Stimulated activated CD8-positive, alpha-beta memory T cell treated with anti-CD3 and anti-CD28 coated beads, Interleukin-2, amount 100 ng/mL, for 48 hours (primary cell): ENCODE measurements at places on chromosomes 7 and 10.
A peak's percentile ranks its signal among the peaks of the same experiment; 100 is the strongest.

- no peak for DNase-seq
These were observed 171.5 kb downstream of the CCSER2 start for GRCh38 chr10:84499846-84500245.

GRCh38 chr7:15751191-15751701 is 64.8 kb upstream of the MEOX2 start:
- DNase-seq: no peak

DNA sequence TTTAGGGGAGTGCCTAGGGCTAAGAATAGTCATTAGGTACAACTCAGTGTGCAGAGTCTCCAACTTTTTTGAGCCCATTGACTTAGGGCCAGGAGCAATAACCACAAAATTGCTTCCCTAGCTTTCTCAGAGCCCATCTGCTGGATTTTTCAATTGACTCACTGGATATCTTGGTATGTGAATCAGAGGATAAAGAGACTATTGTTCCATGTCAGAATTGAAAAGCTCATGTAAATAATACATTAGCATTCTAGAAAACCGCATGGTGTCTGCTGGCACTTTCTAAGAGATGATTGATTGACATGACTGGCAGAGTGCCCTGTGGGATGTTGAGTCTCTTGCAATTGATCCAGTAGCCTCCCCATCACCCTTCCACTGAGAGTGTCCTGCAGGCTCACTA is 246.2 kb downstream of the CCDC7 start:
- no peak for DNase-seq

DNA sequence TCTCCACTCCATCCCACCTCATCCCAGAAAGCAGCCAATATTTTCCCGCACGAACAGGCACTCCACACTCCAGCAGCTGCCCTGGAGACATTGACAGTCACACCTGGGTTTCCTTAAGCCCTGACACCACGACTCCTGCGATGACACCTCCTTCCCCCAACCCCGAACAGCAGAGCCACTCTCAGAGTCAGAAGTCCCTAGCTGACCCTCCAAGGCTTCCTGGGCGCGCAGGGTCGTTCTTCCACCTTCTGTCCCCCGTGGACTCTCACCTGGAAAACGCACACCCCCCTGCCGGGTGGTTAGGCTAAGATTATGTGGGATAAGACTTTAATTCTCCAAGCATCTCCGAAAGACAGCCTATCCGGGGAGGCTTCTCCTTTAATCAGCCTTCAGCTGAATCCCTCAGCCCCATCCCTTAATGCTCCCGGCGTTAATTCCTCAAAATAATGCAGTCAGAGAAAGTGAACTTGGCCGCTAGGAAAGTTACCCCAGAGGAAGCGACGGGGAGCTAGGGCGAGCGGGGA is 1.1 kb downstream of the DENND11 start:
- peak; percentile 2 for DNase-seq

DNA sequence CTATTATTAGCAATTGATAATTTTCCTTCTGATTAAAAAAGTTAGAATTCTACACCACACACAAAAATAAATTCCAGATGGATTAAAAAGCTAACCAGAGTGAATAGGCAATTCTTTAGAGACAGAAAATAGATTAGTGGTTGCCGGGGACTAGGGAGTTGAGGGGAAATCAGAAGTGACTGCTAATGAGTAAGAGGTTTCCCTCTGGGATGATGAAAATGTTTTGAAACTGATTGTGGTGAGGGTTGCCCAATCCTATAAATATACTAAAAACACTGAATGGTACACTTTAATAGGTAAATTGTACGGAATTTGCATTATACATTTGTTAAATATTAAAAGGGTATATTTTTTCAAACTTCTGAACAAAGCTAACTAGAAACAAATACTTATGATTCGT is 214.9 kb downstream of the GPAM start:
- DNase-seq: no peak

DNA sequence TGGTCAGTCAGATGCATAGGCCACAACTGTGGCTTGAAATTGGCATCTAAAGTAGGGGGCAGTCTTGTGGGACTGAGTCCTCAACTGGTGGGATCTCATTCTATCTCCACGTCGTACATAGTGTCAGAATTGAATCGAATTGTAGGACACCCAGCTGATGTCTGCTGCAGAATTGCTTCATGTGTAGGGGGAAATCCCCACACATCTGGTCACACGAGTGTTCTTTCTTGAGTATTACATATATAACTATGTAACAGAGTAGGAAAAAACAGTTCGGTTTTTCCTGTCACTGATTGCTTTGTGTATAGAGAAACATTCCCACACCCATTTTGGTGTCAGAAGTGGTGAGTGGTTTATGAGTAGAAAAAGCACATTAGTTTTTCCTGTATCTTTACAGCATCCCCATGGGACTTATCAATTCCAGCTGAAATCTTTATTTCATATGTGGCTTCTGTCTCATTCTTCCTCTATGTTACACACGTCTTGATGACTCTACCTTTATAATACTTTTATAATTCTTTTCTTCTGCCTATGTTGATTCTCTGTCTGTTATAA is 79.4 kb upstream of the PCGF5 start:
- DNase-seq: no peak

DNA sequence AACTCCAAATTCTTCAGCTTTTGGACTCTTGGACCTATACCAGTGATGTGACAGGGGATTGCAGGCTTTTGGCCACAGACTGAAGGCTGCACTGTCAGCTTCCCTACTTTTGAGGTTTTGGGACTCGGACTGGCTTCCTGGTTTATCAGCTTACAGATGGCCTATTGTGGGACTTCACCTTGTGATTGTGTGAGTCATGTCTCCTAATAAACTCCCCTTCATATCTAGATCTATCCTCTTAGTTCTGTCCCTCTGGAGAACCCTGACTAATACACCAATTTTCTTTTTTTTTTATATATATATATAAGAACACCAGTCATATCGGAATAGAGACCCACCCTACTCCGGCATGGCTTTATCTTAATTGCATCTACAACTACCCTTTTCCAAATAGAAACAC is 166.8 kb downstream of the ETV1 start:
- DNase-seq: no peak

GRCh38 chr7:39085590-39086049 is 107.9 kb downstream of the POU6F2 start:
- no peak for DNase-seq

- no peak for DNase-seq
These were observed 47.3 kb downstream of the NCAPG2 start for GRCh38 chr7:158657189-158657746.

- DNase-seq: no peak
These were observed 8.9 kb downstream of the CDK14 start for GRCh38 chr7:90605055-90605454.

GRCh38 chr10:72875250-72876055 is 18.1 kb upstream of the OIT3 start:
- no peak for DNase-seq

DNA sequence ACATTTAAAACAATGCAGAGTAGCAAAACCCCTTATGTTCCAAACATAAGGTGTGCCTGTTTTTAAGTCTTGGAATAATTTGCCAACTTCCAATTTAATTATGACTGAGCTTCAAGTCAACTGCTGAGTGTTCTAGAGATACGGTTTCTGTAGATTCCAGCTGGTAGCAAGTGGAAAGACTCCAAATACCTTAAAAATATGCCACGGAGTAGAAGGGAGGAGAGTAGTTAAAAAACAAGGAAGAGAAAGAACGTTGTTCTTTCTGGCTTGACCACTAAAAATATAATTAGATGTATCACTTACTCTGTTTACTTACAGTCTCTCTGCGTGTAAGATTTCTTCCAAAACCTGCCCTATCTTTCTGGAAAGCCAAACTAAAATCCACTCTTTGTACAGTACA is 24.5 kb upstream of the ABLIM1 start:
- no peak for DNase-seq
